Activated T-cell treated with anti-CD3 and anti-CD28 coated beads, Interleukin-2, amount 50 U/mL, for 48 hours (primary cell): ENCODE measurements at places on chromosomes 12 and 14.

DNA sequence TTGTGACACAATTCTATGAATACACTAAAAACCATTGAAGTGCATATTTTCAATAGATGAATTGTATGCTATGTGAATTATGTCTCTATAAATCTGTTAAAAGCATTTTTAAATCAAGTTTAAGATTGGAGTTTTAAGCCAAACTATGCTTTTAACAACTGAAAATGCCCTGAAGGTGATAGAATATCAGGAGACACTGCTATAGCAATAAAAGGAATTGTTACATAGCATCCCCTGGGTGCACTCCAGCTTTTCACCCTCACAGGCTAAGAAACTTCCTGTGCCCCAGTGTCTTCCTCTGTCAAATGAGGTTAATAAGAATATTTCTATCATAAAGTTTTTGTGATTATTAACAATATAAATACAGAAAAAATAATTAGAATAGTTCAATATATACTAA lies 472.7 kb upstream of the TMPO start:
- no peak for DNase-seq

GRCh38 chr12:130871286-130872178 lies at the start of gene RAN:
Gene RAN, plus strand, starts transcription at chr12:130872066. Its CDS starts 528 bp downstream, at chr12:130872594.
- peak; percentile 96 for DNase-seq

- no peak for DNase-seq
These were observed 16.7 kb upstream of the RNU6-7 start for GRCh38 chr14:32185097-32185496.

- DNase-seq, result no peak
These were observed 119.1 kb downstream of the TTC7B start for GRCh38 chr14:90697132-90697531.

GRCh38 chr14:94011795-94012194 lies 14.3 kb upstream of the OTUB2 start:
- no peak for DNase-seq

DNA sequence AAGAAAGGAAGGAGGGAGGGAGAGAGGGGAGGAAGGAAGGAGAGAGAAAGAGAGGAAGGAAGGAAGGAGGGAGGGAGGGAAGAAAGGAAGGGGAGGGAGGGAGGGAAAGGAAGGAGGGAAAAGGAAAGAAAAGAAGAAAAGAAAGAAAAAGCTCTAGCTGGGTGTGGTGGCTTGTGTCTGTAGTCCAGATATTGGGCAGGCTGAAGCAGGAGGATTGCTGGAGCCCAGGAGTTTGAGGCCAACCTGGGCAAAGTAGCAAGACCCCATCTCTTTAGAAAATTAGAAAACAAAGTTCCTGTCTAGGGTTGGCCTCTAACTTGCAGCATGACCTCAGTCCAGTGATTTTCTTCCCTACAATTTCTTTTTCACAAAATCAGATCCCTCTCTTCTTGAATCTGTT lies 208.2 kb upstream of the NUDT4 start:
- no peak for DNase-seq

GRCh38 chr12:48184549-48184922 lies 1.1 kb downstream of the CCDC184 start:
- peak; percentile 27 for DNase-seq

DNA sequence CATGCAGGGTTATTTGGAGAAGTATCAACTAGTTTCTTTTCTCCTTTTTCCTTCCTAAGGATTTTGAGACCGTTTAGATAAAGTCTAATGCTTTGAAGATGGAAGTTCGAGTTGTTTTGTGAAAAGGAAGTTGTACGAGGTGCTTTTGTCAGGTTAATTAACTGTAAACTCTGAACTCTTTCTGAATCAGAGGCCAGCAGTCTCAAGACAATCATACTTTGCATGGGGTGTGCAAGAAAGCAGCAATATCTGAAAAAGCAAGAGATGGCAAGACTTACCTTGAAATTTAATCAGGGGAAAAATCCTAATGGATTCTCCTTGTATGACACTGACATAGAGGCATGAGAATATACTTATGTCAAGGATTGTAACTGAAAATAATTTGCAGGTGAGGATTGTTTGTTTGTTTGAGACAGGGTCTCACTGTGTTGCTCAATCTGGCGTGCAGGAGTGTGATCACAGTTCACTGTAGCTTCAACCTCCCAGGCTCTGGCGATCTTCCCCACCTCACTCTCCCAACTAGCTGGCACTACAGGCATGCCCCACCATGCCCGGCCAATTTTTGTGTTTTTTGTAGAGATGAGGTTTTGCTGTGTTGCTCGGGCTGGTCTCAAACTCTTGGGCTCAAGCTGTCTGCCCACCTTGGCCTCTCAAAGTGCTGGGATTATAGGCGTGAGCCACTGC lies 170.2 kb upstream of the HMGA2 start:
- no peak for DNase-seq

DNA sequence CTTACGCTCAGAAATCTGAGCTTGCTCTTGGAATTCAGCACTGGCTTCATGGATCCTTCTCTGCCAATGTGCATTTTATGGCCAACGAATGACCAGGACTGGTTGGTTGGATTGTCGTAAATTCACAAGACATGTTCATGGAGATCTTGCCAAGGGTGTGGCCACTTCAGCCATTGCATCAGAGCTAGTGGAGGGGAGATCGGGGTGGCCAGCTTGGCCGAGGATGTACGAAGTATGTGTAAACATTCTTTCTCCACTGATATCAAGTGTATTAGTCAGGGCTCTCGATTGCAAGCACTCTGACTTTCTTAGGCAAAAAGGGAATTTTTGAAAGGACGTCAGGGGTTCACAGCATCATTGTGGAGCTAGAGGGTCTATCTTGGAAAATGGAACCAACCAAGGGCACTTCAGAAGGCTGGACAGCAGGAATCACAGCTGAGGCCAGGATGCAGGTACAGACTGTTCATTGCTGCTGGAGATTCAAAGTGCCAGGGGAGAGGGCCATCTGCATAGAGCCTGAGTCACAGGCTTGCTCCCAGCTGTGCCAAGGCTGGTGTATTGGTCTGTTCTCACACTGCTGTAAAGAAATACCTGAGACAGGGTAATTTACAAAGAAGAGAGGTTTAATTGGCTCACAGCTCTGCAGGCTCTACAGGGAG lies 32.9 kb upstream of the ADGRD1 start:
- DNase-seq, result no peak

DNA sequence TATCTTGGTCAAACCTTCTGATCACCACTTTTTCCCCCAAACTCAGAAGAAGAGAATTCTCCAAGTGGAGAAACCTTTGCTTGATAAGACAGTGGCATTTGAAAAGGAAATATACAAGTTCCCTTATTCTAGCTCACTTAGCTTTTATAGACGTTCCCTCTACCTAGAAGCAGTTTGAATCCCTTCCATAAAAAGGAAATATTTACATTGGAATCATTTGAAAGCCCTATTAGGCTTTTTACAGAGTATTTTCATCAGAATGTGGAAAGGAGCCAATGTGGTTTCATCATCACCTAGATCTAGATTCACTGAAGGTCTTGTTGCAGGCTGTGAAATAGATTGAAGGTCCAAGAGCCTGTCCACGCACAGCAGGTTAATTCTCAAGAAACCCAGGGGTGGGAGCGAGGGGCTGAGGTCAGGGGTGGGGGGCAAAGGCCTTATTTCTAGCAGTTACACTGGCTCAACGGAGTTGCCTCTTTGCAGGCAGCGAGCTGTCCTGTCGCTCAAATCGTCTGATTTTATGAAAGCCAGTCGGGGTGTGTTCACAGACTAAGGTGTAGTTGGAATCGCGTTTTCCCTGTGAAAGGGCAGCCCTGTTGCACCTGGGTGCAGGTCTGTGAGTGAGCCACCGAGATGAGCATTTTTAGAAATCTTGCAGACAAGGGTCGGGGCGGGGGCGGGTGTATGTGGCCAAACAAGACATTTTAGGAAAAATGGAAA lies 45.6 kb downstream of the AACS start:
- no peak for DNase-seq

DNA sequence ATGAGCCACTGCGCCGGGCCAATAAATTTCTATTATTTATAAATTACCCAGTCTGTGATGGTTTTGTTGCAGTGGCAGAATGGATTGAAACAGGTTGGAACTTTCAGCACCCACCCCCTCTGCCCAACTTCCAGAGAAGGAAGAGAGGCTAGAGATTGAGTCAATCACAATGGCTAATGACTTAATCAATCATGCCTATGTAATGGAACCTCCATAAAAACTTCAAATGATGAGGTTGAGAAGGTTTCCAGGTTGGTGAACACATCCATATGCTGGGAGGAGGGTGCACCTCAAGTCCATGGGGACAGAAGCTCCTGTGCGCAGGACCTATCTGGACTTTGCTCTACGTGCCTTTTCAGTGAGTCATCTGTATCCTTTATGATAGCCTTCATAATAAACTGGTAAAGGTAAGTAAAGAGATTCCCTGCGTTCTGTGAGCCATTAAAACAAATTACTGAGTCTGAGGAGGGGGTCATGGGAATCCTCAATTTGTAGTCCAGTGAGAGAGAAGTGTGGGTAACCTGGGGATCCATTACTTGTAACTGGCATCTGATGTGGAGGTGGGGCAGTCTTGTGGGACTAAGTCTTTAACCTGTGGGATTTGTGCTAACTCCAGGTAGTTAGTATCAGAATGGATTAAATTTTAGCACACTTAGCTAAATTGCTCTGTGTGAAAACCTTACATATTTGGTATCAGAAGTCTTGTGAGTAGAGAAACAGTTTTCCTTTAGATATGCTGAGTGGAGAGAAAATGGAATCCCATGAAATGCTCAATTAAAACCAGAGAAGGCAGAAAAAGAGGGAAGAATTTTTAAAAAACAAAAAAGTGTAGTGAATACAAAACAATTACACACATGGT lies 11.7 kb upstream of the NGDN start:
- no peak for DNase-seq
